Fibroblast of gingiva (primary cell): ENCODE measurements at places on chromosomes 11 and 22.

DNA sequence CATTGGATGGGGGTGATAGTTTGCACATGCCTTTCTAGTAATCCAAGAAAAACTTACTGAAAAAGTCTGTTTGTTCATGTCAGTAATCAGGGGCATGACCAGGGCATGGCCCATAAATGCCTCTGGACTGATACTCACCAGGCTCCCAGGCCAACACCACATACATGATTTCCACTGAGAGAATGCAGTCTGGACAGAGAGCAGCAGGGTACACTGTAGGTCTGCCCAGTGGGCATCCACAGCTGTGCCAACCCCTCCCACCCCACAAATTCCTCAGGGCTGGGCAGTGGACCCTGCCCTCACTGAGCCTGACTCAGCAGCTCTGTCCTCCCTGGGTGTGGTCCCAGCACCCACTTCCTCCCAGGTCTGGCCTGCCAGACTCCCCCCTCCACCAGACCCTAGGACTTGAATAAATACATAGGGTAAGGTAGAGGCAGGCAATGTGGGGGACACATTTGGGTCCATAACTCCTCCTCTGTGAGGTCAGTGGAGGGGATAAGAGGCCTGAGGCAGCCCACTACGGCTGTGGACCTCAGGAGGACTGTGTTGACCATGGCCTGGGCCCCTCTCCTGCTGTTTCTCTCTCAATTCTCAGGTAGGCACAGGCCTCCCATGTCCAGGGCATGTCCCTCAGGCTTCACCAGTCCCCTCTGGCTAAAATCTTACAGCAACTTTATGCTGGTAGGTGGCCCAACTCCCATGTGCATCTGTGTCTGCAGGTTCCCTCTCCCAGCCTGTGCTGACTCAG is 92.2 kb upstream of the TOP3B start:
- DNase-seq = no peak

DNA sequence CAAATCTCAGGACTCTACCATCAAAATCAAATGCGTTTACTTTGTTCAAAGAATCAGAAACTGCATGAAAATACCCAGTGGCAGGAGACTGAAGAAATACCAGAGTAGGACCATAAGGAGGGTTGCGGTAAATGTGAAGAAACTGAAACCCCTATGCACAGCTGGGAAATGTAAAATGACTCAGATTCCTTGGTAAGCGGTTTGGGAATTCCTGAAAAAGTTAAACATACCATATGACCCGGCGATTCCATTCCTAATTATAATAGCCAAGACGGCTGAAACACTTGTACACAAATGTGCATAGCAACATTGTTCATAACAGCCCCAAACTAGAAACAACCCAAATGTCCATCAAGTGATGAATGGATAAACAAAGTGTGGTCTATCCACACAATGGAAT is 114.1 kb upstream of the GRAMD1B start:
- DNase-seq = no peak

- no peak for DNase-seq
These were observed 809 bp upstream of the IRF7 start for GRCh38 chr11:616320-617198.

DNA sequence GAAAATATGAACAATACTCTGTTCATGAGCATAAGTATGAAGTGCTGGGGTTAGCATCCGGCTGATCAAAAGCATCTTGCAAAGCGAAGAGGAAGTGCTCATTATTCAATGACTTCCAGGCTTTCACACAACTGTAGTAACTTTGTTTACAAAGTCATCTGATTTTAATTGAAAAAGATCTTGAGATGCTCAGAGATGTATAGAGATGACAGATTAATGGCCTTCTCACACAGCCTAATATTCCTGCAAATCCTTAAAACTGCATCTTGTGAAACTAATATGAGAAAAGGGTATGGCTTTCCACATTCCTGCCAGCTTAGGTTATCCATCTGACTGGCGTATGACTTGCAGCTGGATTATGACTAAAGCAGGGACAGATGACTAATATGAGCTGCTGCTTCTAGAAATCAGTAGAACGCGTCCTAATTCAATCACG is 125.4 kb downstream of the CASP12 start:
- peak; percentile 88 for DNase-seq

- DNase-seq = no peak
These were observed 35.5 kb upstream of the NCAM1 start for GRCh38 chr11:112925516-112926310.

GRCh38 chr11:48063424-48063978 is 83.1 kb downstream of the PTPRJ start:
- peak; percentile 97 for DNase-seq

DNA sequence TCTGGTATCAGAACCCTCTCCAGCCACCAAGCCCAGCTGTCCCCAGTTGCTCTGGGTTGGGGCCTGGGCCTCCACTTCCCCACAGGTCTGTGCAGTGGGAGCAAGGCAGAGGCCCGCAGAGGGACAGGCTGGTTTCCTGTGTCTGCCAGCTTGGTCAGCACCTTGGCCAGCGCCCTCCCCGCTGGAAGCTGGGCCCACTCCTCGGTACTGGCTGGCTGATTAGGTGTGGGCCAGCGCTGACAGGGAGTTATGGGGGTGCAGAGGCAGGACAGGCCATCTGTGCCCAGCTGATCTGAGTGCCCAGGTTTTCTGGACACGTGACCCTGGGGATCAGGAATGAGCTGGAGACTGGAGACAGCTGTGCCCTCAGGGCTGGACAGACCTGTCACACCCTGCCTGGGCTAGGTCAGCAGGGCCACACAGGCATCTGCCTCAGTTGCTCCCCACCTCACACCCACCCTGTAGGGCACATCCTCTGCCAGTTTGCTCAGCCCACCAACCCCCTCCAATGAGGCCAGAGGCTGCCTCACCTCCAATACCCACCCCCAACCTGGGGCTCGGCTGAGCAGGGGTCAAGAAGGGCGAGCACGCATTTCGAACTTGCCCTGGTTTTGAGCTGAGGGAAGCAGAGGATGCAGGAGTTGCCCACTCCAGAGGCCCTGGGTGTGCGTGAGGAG is 175.3 kb downstream of the IGLL1 start:
- DNase-seq = no peak

- no peak for DNase-seq
These were observed 14.6 kb upstream of the SLC25A18 start for GRCh38 chr22:17548756-17549035.

DNA sequence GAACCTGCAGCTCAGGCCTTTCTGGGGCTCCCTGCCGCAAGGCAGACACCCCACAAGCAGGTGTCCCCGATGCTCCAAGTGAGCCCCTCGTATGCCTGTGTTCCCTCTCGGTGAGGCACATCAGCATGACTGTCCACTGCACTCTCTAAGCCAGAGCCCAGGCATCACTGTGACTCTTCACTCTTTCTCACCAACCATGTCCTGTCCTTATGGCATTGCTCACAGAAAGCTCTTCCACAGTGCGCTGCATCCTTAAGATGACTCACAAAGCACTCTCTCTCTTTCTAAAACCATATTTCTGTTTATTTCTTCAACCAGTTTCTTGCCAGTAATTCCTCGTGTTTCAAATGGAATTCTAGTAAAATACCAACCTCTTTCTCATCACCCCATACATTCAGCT is 18.1 kb downstream of the GAB4 start:
- no peak for DNase-seq

DNA sequence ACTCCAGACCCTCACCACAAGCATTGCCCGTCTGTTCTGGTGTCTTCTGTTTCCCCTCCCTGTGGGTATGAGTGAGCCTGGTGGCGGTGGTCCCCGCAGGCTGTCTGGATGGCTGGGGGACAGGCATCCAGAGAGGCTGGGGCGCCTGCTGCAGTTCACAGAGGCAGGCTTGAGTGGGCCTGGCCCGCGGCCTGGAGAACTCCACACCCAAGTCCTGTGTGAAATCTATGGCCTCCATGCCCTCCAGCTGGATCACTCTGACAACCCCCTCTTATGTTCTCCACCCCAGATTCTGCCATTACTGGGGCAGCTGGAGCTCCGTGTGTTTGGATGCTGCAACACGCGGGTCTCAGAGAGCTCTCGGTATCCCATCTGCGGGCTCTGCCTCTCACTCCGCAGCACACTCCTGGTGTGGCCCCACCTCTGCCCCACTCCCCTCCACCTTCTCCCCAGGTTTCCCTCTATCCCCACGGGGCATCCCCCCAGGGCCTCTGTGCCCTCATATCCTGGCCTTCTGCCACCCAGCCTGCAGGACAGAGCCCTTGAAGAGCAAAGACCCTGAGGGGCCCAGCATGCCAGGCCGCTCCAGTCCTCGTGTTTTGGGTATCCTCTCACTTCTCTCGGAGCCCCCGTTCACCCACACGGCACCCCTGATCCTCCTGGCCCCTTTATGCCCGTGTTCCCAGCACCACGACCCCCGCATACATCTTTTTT is 31.3 kb downstream of the LRRC74B start:
- DNase-seq = no peak

- DNase-seq = no peak
These were observed 84.0 kb downstream of the SWAP70 start for GRCh38 chr11:9747828-9748227.

DNA sequence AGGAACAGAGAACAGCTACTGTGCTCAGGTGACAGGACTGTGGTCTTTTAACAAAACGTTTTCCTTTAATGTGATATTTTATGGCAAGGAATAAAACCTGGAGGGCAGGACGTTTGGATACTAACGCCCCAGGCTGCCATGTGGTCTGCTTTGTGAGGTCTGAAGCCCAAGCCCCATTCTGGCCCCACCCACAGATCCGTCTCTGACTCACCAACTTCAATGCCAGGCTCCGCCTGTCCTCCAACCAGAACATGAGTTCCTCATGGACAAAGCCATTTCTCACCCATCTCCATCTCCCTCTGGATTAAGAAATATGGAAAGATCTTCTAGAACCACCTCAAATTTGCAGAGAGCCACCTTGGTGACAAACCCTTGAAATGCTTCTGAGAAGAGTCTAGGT is 148.8 kb downstream of the CRYBB2 start:
- DNase-seq = peak; percentile 36

DNA sequence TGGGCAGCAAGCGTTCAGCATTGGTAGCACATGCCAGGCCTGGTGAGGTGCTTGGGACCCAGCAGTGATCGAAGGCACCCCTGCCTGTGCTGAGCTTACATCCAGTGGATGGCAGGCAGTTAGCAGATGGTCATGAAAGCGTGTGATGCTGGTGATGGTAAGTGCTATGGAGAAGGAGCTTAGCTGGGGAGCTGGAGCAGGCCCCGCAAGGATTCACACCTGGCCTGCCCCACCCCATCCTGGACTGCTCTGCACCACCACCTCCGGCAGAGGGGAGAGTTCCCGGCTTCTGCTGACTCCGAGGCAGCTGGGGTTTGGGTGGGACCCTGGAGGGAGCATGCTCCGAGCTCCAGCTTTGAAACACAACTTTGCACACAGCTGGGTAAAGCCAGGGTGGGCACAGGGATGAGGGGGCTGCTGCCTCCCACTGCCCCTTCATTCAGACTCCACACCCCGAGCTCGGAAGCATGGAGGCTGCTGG is 16.2 kb downstream of the MPPED1 start:
- no peak for DNase-seq

DNA sequence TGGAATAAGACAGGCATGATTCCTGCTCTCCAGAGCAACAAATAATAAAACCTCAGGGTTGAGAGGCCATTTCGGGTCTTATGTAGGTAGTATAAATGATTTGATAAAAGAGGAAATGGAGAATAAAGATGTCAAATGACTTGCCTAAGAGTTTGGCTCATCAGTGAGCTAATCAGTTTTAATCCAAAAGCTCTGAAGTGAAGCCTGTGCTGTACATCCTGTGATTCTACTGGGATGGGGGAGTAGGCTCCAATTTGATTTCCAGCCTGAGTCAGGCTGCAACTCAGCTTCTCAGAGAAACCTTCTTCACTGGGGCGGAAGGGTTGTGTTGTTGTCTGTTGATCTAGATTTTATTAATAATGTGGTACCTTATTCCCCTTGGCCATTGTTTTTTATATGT is 192.2 kb upstream of the SORL1-AS1 start:
- no peak for DNase-seq

GRCh38 chr11:101553891-101554292 is 29.9 kb downstream of the TRPC6 start:
- peak; percentile 27 for DNase-seq

DNA sequence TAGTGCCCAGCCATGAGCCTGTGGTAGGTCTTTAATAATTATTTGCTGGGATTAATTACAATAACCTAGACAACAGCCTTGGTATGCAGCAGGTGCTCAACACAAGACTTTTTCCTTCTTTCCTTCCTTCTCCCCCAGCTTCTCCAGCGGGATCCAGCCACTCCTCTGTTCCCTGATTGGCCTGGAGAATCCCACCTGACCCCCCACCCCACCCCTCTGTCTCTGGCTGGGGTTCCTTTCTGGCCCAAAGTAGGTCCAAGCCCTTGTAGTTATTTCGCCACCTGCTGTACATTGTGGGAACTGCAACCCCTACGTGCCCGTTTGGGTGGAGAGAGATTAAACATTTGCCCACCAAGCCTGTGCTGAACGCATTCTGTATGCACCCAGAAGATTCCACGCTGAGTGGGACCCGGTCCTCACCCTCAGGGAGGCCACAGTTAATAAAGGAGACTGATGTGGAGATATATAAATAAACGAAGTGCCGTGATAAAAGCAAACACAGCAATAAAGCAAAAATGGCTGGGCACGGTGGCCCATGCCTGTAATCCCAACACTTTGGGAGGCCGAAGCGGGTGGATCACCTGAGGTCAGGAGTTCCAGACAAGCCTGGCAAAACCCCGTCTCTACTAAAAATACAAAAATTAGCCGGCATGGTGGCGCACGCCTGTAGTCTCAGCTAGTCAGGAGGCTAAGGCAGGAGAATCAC is 32.1 kb upstream of the DGKZ start:
- DNase-seq = peak; percentile 69

GRCh38 chr11:113553235-113553634 is 78.0 kb upstream of the DRD2 start:
- peak; percentile 92 for DNase-seq

DNA sequence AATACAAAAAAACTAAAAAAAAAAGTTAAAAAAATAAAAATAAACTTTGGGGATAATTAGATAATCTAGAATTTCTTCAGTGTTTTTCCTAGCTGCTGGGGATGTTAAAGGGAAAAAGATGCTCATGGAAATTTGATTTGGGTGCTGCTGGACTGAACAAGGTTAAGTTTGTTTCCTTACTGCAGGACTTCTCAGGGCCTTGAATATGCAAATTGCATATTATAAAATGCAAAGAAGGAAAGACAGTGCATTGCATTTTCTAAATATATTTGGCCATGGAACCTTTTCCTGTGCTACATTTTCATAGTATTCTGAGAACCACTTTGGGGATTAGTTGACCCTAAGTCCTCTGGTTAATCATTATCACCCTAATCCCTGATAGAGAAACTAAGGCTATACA is 79.6 kb downstream of the ABTB2 start:
- DNase-seq = no peak

GRCh38 chr11:128552783-128553661 is 34.3 kb downstream of the ETS1 start:
- DNase-seq = peak; percentile 80

DNA sequence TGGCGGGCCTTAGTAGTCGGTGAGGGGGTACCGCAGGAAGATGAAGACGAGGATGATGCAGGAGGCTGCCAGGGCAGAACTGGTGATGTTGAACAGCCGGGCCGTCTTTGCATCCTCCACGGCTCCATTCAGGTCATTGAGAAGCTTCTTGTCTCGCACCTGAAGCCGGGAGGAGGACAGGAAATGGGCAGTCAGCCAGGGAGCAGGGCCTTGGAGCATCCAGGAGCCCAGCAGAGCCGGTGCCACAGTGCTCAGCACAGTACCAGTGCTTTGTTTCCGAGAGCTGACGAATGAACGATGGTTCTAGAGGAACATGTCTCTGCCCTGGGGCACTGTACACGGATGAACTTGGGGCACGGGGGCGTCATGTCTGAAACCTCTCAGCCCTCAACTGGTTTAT is 15.1 kb downstream of the IFITM10 start:
- DNase-seq = no peak

- DNase-seq = no peak
These were observed 34.6 kb downstream of the CLDN25 start for GRCh38 chr11:113814181-113814580.
